Nucleus accumbens (tissue), 56 donors: ENCODE measurements at places on chromosomes 6 and 20.

GRCh38 chr6:33160728-33161344 is 31.4 kb downstream of the COL11A2 start:
- DNase-seq: no peak

DNA sequence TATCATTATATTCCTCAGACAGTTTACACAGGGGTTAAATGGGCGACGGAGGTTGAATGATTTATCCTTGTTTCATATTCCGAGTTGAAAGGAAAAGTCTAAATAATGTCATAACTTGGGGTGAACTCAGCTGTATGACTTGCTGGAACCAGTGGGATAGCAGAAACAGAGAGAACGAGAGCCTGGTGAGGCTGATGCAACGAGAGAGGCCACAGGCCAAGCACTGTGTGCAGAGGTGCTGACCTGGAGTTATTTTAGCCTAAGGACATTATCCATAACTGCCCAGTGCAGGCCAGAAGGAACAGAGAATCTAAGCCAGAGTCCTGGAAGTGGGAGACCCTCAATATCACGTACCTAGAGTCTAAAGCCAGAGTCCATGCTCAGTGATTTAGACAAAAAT is 394.9 kb downstream of the MAFB start:
- no peak for DNase-seq

DNA sequence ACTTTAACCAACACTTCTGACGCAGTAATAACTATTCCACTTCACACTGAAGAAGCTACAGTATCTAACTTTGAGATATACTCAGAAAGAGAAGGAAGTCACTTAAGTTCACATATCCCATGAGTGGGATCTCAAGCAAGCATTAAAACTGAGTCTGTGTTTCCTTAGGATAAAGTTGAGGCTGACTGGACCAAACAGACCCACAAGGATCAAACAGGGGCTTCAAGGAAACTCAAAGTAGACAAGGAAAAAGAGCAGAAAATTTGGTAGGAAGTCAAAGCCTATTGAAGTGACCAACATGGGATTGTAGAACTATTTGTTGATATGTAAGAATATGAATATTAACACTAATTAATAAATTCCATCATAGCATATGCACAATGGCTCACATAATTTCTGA is 294.9 kb downstream of the ADGB start:
- DNase-seq: no peak

- no peak for DNase-seq
Measured at GRCh38 chr20:50834599-50835005, 39.7 kb downstream of the BCAS4 start.

DNA sequence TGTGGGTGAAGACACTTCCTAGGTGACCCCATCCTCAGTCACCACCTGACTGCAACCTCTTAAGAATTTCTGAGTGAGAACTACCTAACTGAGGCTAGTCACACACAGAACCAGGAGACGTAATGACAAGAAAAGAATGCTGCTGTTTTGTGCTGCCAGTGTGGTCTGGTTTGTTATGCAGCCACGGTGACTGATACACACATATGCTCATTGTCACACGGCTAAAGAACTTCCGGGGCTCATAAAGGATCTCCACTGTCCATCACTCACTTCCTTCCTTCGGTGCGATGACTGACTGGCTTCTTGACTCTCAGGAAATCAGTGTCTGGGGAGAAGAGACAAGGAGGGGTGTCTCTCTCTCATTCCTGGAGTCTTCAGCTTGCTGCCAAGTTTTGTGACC is 88.0 kb downstream of the SLC24A3 start:
- no peak for DNase-seq

DNA sequence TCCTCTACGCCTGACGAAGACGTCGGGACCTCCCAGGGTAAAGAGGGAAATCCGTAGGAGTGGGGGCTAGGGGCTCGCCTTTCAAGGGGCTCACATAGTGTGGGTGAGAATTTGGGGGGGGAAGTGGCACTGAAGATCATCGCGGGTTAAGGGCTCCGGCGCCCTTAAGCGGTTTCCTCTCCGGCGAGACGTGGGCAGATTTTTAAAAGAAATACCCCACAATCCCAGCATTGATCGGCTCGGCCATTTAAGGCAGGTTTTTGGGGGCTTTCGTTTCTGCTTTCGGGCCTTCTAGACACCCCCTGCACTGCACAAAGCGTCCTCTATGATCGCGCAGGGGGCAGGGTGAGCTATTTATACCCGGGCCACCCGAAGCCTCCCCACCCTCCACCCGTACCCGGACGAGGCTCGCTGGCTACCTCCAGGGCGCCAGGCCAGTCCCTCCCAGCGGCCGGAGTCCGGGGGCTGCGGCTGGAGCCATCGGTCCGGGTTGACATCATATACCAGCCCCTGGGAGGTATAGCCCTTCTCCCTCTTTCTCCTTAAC is 1.2 kb downstream of the NKX2-2 start:
- DNase-seq: no peak

GRCh38 chr6:167764215-167764614 is 62.5 kb upstream of the AFDN start:
- no peak for DNase-seq

DNA sequence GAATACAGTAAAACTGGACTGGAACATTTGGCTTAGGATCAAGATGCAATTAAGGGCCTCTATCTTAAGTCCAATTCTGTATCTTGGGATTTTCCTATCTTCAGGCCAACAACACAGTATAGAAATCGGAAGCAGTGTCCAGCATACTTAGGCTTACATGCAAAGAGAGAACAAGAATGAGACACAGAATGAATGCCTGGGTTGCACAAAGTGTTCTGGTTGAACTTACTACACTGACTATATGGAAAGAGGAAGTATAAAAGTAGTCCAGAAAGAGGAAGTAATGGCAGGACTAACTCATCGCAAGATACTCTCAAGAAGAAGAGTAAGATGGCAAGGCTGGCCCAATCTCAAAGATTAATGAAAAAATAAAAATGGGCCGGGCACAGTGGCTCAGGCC is 87.6 kb downstream of the BTBD9 start:
- DNase-seq: no peak
